ENCODE measurements at places on chromosomes 12 and 14.

GRCh38 chr14:104115131-104115600 lies 23.2 kb upstream of the KIF26A start:
- H3K27me3 ChIP-seq, result peaks cover 25% of the 10 kb centered on the region
- H3K4me3 ChIP-seq, result no peak overlapping the region
- no peak for DNase-seq
- no peak overlapping the region for H3K27ac ChIP-seq
- H3K36me3 ChIP-seq, result no peaks in the 10 kb centered on the region

GRCh38 chr14:73133795-73134194 lies 2.5 kb upstream of the PSEN1 start:
- DNase-seq, result no peak
- H3K36me3 ChIP-seq, result no peaks in the 10 kb centered on the region
- H3K27ac ChIP-seq, result no peak overlapping the region
- H3K4me1 ChIP-seq, result peaks cover 19% of the 10 kb centered on the region
- no peak overlapping the region for H3K4me3 ChIP-seq

DNA sequence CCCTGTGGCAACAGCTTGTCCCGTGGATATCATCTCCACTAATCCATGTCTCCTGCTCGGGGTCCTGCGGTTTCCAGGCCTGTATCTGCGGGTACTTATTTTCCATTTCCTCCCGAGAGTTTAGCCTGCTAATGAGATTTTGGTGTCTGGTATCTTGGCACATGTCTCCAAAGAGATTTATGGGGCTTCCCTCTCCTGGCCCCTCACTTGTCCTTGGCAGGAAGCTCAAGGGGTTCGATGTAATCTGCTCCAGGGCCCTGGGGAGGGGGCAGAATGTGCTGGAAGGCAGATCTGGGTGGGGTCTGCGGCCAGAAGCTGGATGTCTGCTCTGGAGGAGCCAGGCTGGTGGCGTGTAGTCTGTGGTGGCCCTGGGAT lies 85.7 kb downstream of the KIF26A start:
- no peak overlapping the region for H3K4me3 ChIP-seq
- no peaks in the 10 kb centered on the region for H3K36me3 ChIP-seq
- H3K4me1 ChIP-seq, result peaks cover 26% of the 10 kb centered on the region
- H3K27me3 ChIP-seq, result peaks cover 18% of the 10 kb centered on the region
- no peak overlapping the region for H3K27ac ChIP-seq

GRCh38 chr12:45216983-45217485 lies 1.1 kb downstream of the ANO6 start:
- peaks cover 23% of the 10 kb centered on the region for H3K4me1 ChIP-seq
- no peaks in the 10 kb centered on the region for H3K27me3 ChIP-seq
- DNase-seq, result no peak

GRCh38 chr12:83536496-83536895 lies 849.8 kb downstream of the TMTC2 start:
- H3K4me3 ChIP-seq, result no peak overlapping the region
- H3K4me1 ChIP-seq, result no peaks in the 10 kb centered on the region
- DNase-seq, result no peak
- no peak overlapping the region for H3K27ac ChIP-seq

- no peak overlapping the region for H3K4me3 ChIP-seq
- H3K4me1 ChIP-seq, result peaks cover 57% of the 10 kb centered on the region
- no peaks in the 10 kb centered on the region for H3K36me3 ChIP-seq
- H3K27ac ChIP-seq, result peak overlapping the region; percentile 68
- no peaks in the 10 kb centered on the region for H3K27me3 ChIP-seq
- peak; percentile 83 for DNase-seq
These were observed 7.7 kb upstream of the AMN1 start for GRCh38 chr12:31736472-31736871.

GRCh38 chr12:70686299-70686698 lies 49.1 kb upstream of the PTPRB start:
- no peak overlapping the region for H3K27ac ChIP-seq
- no peaks in the 10 kb centered on the region for H3K27me3 ChIP-seq
- H3K4me1 ChIP-seq, result no peaks in the 10 kb centered on the region
- no peak overlapping the region for H3K4me3 ChIP-seq
- DNase-seq, result no peak

GRCh38 chr12:116142936-116143898 lies 134.3 kb downstream of the MED13L start:
- H3K36me3 ChIP-seq, result no peaks in the 10 kb centered on the region
- no peak overlapping the region for H3K27ac ChIP-seq
- peaks cover 15% of the 10 kb centered on the region for H3K4me1 ChIP-seq
- no peak for DNase-seq
- H3K4me3 ChIP-seq, result no peak overlapping the region

DNA sequence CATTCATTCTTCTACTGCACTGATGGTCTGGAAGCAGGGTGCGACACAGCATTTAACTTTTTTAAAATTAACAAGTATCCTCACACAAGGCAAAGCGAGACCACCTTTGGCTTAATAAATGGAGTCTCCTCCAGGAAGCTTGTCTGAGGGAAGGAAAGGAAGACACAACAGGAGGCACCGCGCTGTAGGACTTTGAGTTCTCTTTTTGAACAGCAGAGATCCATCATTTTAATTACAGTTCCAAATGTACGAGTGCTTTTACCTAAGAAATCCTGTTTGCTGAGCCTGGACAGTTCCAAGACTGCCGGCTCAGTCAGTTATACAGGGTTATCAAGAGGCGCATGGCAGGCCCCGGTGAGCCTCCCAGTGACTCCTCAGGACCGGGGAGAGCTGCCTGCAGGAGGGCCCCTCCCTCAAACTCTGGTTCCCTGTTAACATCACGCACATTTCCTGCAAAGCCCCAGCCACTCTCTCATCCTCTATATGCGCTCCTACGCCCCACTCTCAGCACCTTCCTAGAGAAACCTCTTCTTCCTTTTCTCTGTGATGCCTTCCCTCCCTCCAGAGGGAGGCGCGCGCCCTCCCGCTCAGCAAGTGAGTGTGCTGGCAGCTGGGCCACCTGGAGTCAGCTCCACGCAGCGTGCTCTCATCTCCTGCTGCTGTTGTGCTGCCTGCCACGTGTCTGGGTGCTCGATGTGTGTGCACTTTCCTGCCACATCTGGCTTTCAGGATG lies 46.1 kb downstream of the STX2 start:
- no peak for DNase-seq
- H3K27ac ChIP-seq, result no peak overlapping the region
- peaks cover 13% of the 10 kb centered on the region for H3K4me1 ChIP-seq
- H3K36me3 ChIP-seq, result peaks cover 25% of the 10 kb centered on the region

- H3K27me3 ChIP-seq, result no peaks in the 10 kb centered on the region
- H3K4me3 ChIP-seq, result no peak overlapping the region
- H3K36me3 ChIP-seq, result peaks cover 48% of the 10 kb centered on the region
- no peak for DNase-seq
- peaks cover 7% of the 10 kb centered on the region for H3K4me1 ChIP-seq
- no peak overlapping the region for H3K27ac ChIP-seq
These were observed 92.7 kb downstream of the NCOR2 start for GRCh38 chr12:124474709-124475108.

DNA sequence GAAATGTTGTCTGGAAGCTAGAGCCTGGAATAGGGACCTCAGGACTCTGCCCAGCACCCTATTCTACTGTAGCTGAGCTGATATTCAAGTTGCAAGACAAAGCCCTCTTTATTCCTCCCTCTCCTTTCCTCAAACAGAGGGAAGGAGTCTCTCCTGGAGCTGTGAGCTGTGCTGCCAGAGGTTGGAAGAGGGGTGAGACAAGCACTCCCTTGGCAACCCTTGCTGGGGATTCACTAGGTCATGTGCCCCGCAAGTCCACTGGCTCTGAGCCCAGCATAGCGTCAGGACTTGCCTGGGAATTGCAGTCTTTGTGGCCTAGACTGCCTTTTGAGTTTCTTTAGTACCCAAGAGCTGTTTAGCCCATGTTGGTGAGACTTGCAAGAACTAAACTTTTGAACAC lies 11.4 kb upstream of the ASCL1 start:
- H3K27me3 ChIP-seq, result peaks cover 32% of the 10 kb centered on the region
- H3K4me1 ChIP-seq, result no peaks in the 10 kb centered on the region
- DNase-seq, result no peak
- H3K27ac ChIP-seq, result no peak overlapping the region

DNA sequence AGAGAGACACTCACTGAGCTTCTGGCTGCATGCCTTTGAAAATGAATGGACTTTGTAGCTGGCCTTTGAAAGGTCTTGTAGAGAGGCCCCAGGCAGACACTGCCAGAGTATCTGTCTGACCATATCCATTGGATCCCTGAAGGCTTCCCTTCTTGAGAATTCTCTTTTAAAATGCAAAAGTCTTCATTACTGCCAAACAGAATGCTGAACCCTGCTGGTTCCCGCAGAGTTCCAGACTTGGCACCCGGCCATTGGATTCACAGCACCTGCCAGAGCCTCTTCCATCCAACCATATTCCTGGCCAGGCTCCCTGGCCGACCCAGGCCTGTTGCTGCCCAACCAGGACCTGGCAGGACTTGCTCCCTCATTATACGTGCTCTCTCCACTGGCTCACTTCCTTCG lies 182.5 kb downstream of the GXYLT1 start:
- no peak for DNase-seq
- H3K4me3 ChIP-seq, result no peak overlapping the region
- no peaks in the 10 kb centered on the region for H3K27me3 ChIP-seq

GRCh38 chr12:196436-196835 lies 17.5 kb downstream of the SLC6A12 start:
- H3K4me3 ChIP-seq, result no peak overlapping the region
- DNase-seq, result no peak
- H3K36me3 ChIP-seq, result no peaks in the 10 kb centered on the region

- H3K4me3 ChIP-seq, result no peak overlapping the region
- H3K27ac ChIP-seq, result no peak overlapping the region
- DNase-seq, result no peak
- H3K27me3 ChIP-seq, result no peaks in the 10 kb centered on the region
These were observed 28.4 kb downstream of the RAD9B start for GRCh38 chr12:110530511-110530910.

- no peak overlapping the region for H3K27ac ChIP-seq
- peaks cover 83% of the 10 kb centered on the region for H3K36me3 ChIP-seq
- no peak for DNase-seq
- no peaks in the 10 kb centered on the region for H3K27me3 ChIP-seq
- no peak overlapping the region for H3K4me3 ChIP-seq
These were observed 648 bp downstream of the ERP27 start for GRCh38 chr12:14937689-14938088.

DNA sequence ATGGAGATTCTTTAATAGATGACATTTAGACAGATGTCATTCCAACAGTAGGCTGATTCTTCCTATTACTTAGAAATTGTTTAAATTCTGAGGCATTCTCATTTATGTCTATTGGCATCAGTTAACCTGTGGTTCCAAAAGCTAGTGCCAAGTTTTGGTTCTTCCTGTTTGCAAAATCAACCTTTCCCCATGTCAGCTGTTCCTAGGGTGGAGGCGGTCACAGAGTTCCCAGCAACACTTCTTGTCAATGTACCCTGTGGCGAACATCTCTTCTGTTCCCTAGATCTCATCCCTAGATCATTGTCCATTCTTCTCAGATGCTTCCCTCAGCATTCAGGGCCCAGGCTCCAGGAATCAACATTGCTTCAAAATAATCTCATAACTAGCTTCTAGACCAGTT lies 140.9 kb downstream of the PHLDA1 start:
- no peaks in the 10 kb centered on the region for H3K4me1 ChIP-seq
- DNase-seq, result no peak
- H3K27ac ChIP-seq, result no peak overlapping the region
- no peaks in the 10 kb centered on the region for H3K27me3 ChIP-seq
- no peaks in the 10 kb centered on the region for H3K36me3 ChIP-seq

GRCh38 chr12:66594688-66595087 lies 84.2 kb downstream of the GRIP1 start:
- no peak overlapping the region for H3K4me3 ChIP-seq
- no peaks in the 10 kb centered on the region for H3K4me1 ChIP-seq
- H3K36me3 ChIP-seq, result no peaks in the 10 kb centered on the region
- DNase-seq, result no peak
- no peak overlapping the region for H3K27ac ChIP-seq
- H3K27me3 ChIP-seq, result no peaks in the 10 kb centered on the region

GRCh38 chr12:53171725-53172329 lies 8.7 kb upstream of the ZNF740 start:
- peaks cover 7% of the 10 kb centered on the region for H3K36me3 ChIP-seq
- H3K27me3 ChIP-seq, result no peaks in the 10 kb centered on the region
- no peak overlapping the region for H3K27ac ChIP-seq
- H3K4me1 ChIP-seq, result peaks cover 2% of the 10 kb centered on the region
- DNase-seq, result no peak

DNA sequence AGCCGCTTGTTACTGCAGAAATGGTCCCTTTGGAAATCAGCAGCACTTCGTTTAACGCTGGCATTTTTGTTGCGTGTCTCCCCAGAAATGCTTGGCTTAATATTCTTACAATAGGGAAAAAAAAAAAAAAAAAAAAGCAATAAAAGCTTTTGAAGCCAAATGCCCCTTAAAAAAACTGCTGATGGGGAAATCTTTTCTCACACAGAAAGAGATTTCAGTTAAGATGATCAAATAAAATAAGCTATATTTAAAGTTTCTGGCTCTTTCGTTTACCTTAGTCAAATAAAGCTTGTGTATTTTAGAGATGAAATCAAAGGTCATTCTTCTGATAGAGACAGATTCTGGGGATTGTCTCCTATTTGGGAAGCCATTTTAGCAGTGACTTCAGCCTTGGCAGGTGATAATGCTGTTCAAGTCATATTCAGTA lies 52.4 kb upstream of the FRS2 start:
- H3K27me3 ChIP-seq, result no peaks in the 10 kb centered on the region
- no peak overlapping the region for H3K27ac ChIP-seq
- DNase-seq, result no peak
- no peak overlapping the region for H3K4me3 ChIP-seq

DNA sequence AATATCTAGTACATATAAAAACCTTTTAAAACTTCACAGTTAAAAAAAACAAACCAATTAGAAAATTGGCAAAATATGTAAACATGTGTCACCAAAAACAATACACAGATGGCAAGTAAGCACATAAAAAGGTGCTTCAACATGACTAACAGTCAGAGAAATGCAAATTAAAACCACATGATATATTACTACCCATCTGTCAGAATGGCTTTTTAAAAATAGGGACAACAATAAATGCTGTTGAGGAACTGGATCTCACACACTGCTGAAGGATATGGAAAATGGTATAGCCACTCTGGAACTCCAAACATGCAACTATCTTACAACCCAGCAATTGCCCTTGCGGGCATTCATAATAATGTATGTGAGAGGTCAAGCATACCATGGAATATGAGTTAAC lies 1153.6 kb downstream of the FLRT2 start:
- H3K27ac ChIP-seq, result no peak overlapping the region
- DNase-seq, result no peak
- no peaks in the 10 kb centered on the region for H3K27me3 ChIP-seq
- H3K4me1 ChIP-seq, result no peaks in the 10 kb centered on the region

- H3K4me3 ChIP-seq, result no peak overlapping the region
- no peaks in the 10 kb centered on the region for H3K4me1 ChIP-seq
- DNase-seq, result no peak
- no peaks in the 10 kb centered on the region for H3K36me3 ChIP-seq
- H3K27ac ChIP-seq, result no peak overlapping the region
- no peaks in the 10 kb centered on the region for H3K27me3 ChIP-seq
These were observed 292.3 kb downstream of the TMEM117 start for GRCh38 chr12:44127966-44128710.

GRCh38 chr14:79514700-79515099 lies 696.6 kb downstream of the DIO2 start:
- no peaks in the 10 kb centered on the region for H3K27me3 ChIP-seq
- DNase-seq, result no peak
- no peak overlapping the region for H3K4me3 ChIP-seq
- no peak overlapping the region for H3K27ac ChIP-seq
- H3K36me3 ChIP-seq, result no peaks in the 10 kb centered on the region
- no peaks in the 10 kb centered on the region for H3K4me1 ChIP-seq

- H3K36me3 ChIP-seq, result no peaks in the 10 kb centered on the region
- no peaks in the 10 kb centered on the region for H3K4me1 ChIP-seq
- no peak for DNase-seq
- peaks cover 2% of the 10 kb centered on the region for H3K27me3 ChIP-seq
- H3K4me3 ChIP-seq, result no peak overlapping the region
These were observed 9.5 kb downstream of the MYRFL start for GRCh38 chr12:69834576-69834975.
